Sigmoid colon (tissue), 7 donors: ENCODE measurements at places on chromosomes 3 and 15. TPM values are rescaled to one million over a fixed set of nuclear protein-coding genes. Genes with fewer than 3 reads are reported as not detected.

DNA sequence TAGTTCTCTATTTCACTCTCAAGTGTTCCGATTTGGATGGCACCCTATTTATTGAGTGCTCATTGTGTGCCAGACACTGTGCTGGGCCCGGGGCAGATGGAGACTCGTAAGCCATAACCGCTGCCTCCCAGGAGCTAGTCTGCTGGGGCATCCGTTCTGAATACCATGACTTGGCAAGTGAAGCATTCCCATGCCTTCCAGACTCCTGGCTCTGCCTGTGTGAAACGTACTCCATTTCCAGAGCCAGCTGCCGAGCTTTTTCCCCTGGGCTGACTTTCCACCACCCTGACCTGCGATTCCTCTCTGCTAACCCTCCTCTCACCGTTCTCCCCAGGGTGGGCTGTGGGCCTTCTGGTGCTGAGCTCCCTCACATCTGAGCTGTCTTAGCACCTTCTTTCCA, 303.1 kb upstream of the CTDSPL start:
- H3K4me3 ChIP-seq, result no peak overlapping the region
- peak overlapping the region; percentile 62 for H3K27ac ChIP-seq
- no peaks in the 10 kb centered on the region for H3K36me3 ChIP-seq
- DNase-seq, result no peak
- no peaks in the 10 kb centered on the region for H3K27me3 ChIP-seq
- peaks cover 22% of the 10 kb centered on the region for H3K4me1 ChIP-seq

DNA sequence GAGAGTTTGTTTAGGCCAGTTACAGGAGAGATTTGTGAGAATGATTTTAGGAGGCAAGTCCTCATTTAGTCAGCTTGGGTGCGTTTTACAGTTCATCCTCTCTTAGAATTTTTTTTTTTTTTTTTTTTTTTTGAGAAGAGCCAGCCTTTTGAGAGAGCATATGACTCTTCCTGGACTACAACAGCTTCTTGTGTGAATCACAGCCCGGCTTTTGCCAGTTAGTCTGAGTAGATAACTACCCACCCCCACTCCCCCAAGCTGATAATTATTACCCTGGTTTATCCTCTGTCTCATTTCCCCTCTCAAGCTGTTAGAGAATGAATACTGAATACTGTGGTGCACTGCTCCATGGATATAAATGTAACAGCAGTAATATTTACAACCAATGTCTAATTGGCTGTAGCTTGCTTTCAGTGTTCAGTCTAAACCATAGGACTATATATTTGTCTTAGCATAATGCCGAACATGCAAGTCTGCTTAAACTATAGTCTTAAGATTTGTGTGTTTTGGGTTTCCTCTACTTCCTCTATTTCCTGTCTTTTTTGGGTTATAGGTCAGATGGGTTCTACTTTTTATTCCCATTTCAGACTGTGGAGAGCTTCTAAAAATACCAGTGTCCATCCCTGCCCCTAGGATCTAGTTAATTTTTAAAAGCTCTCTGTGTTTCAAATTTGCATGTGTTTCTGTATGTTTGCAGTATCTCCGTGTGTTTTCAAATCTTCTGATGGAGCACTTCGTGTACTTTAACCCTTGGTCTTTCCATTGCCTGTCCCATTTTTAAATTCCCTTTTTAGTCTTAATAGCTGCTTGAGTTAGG, 8.0 kb downstream of the CHD2 start:
- H3K4me1 ChIP-seq, result no peaks in the 10 kb centered on the region
- peak overlapping the region; percentile 2 for H3K4me3 ChIP-seq
- H3K36me3 ChIP-seq, result no peaks in the 10 kb centered on the region
- no peaks in the 10 kb centered on the region for H3K27me3 ChIP-seq
- DNase-seq, result peak; percentile 87

GRCh38 chr3:8286086-8286485, 215.5 kb upstream of the LMCD1 start:
- no peaks in the 10 kb centered on the region for H3K4me1 ChIP-seq
- no peak overlapping the region for H3K27ac ChIP-seq
- no peaks in the 10 kb centered on the region for H3K27me3 ChIP-seq
- no peaks in the 10 kb centered on the region for H3K36me3 ChIP-seq
- no peak for DNase-seq
- H3K4me3 ChIP-seq, result no peak overlapping the region

GRCh38 chr15:86164232-86164898, 84.7 kb downstream of the AGBL1 start:
- DNase-seq, result peak; percentile 83
- no peak overlapping the region for H3K4me3 ChIP-seq
- no peaks in the 10 kb centered on the region for H3K27me3 ChIP-seq

DNA sequence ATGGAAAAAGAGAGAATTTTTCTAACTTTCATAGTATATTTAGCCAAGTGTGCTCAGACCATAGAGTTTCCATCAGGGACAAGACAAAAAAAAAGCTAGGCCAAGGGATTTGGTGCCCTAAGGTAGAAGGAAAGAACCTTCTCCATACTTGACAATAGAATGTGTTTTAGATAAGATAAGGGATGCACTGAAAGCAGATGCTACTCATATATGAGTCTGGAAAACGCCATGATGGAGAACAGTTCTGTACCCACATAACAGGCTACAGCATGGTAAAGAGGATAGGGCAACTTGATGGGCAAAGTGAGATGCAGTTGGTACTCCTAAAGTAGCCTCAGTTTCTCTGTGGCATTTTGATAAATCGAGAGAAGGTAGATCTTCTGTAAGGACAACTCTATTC, 216.4 kb upstream of the NECTIN3 start:
- H3K27ac ChIP-seq, result no peak overlapping the region
- no peak for DNase-seq
- H3K36me3 ChIP-seq, result no peaks in the 10 kb centered on the region
- H3K4me3 ChIP-seq, result no peak overlapping the region
- H3K4me1 ChIP-seq, result no peaks in the 10 kb centered on the region

DNA sequence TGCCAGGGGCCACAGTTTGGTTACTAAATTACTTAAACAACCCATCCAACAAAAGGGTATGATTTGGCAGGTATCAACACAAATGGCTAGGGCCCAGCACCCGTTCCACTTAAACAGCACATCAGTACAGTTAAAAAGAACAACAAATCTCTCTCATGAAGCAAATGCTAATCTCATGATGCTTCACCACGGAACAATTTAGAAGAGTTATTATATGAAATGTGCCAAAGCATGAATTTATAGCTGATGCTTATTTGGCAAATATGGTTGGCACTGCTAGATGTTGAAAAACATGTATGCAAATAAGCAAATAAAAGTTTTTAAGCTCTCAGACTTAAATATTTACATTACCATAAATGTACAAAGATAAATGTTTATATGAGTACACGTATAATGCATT, 2.3 kb downstream of the PEAK1 start:
- no peak for DNase-seq
- H3K27me3 ChIP-seq, result no peaks in the 10 kb centered on the region
- H3K4me1 ChIP-seq, result no peaks in the 10 kb centered on the region
- no peak overlapping the region for H3K4me3 ChIP-seq
- H3K27ac ChIP-seq, result peak overlapping the region; percentile 96

DNA sequence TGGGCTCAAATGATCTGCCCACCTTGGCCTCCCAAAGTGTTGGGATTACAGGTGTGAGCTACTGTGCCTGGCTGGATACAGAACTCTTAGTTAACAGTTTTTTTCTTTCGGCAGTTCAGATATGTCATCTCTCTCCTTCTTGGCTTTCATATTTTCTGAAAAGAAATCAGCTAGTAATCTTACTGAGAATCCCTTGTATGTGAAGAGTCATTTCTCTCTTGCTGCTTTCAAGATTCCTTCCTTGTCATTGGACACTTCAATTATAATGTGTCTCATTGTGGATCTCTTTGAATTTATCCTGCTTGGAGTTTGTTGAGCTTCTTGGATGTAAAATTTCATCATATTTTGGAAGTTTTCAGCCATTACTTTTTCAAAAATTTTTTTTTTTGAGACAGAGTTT, 17.0 kb downstream of the TRIM69 start:
- DNase-seq, result no peak
- no peaks in the 10 kb centered on the region for H3K27me3 ChIP-seq
- H3K4me3 ChIP-seq, result no peak overlapping the region
- H3K36me3 ChIP-seq, result no peaks in the 10 kb centered on the region
- H3K27ac ChIP-seq, result no peak overlapping the region

DNA sequence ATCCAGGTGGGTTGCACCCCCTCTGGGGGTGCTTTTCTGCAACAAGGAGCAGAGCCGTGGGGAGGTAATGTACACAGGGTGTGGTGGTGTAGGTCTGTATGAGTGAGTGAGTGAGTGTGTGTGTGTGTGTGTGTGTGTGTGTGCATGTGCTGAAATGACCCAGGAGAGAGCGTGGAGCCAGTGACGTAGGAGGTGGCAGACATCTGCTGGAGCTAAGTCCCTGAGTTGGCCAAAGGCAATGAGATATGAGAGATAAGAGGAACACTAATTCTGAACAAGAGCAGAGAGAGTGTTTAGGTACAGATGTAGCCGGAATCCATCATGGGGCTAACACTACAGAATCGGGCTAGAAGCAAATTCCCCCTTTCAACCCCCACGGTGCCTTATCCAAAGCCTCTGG, 27.6 kb downstream of the BDH1 start:
- no peaks in the 10 kb centered on the region for H3K36me3 ChIP-seq
- DNase-seq, result no peak
- H3K27ac ChIP-seq, result no peak overlapping the region
- H3K27me3 ChIP-seq, result no peaks in the 10 kb centered on the region
- H3K4me3 ChIP-seq, result no peak overlapping the region
- no peaks in the 10 kb centered on the region for H3K4me1 ChIP-seq

DNA sequence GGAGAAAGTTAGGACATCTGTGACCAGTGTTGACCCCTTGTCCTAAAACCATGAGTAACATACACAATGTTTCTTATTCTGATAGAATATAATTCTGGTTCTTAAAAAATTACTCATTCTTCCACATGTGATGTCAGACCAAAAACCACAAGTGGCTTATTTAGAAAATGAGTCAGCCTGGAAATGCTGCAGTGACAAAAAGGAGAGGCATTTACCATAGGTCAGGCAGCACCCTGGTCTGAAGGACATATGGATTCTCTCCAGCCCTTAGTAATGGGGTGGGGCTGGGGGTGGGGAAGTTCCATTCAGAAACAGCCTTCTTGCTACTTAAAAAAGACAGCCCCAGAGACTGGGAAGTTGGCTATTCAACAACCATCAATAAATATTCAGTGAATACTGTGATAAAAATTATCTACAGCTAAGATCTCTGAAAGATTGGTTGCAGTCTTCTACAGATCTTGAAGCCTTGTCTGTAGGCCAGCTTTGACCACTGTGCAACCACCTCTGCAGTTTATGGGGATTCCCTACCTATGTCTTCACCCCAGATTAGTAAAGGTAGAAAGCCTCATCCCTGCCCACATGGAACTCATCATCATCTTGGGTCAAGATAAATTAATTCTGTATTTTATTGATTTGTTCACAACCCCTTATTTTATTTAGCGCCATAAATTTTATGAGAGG, 34.9 kb upstream of the TIMP4 start:
- H3K36me3 ChIP-seq, result no peaks in the 10 kb centered on the region
- H3K27ac ChIP-seq, result peak overlapping the region; percentile 36
- no peaks in the 10 kb centered on the region for H3K27me3 ChIP-seq
- H3K4me1 ChIP-seq, result no peaks in the 10 kb centered on the region
- DNase-seq, result no peak

DNA sequence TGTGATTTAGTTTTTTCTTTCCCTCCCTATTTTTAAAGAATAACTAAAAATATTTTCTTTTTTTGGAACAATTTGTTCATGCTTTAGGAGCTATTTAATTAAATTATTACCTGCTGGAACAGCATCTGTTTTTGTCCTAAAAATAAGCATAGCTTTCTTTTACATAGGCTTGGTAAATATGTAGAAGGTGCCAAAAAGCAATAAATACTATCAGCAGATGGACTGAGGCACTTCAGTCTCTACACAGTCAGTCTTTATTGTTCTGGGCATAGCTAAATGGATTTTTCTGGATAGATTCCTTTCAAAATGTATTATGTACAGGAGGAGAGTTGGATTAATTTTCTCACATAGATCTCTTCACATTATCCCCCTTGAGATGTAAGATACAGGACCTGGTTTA, 223.5 kb downstream of the NAALADL2 start:
- no peaks in the 10 kb centered on the region for H3K27me3 ChIP-seq
- no peak overlapping the region for H3K4me3 ChIP-seq
- no peaks in the 10 kb centered on the region for H3K4me1 ChIP-seq
- no peak overlapping the region for H3K27ac ChIP-seq

GRCh38 chr3:195460091-195460713, 17.4 kb upstream of the ACAP2 start:
- no peaks in the 10 kb centered on the region for H3K4me1 ChIP-seq
- no peak overlapping the region for H3K27ac ChIP-seq
- H3K36me3 ChIP-seq, result no peaks in the 10 kb centered on the region
- H3K4me3 ChIP-seq, result no peak overlapping the region
- no peak for DNase-seq

DNA sequence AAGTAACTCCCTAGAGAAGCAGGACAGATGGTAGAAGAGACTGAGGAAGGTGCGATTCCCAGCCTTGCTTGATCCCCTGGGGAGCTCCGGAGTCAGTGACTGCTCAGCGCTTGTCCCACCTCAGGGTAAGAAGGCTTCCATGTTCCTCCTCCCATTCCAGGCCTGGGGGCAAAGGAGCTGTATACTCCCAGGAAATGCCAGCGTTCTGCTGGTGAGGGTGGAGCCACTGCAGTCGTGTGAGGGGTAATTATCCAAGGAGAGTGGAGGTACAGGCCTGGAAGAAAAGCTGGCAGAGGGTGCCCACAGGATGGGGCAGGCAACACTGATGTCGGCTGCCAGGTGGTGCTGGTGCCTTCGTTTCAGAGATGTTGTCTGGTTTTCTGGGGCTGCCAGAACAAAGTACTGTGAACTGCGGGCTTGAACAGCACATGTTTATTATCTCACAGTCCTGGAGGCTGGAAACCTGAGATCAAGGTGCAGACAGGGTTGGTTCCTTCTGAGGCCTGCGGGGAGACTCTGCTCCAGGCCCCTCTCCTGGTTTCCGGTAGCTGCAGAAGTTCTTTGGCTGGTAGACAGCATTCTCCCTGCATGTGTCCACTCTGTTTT, 12.1 kb upstream of the APBA2 start:
- H3K4me1 ChIP-seq, result no peaks in the 10 kb centered on the region
- H3K27ac ChIP-seq, result no peak overlapping the region
- DNase-seq, result no peak
- no peaks in the 10 kb centered on the region for H3K27me3 ChIP-seq

GRCh38 chr3:75985432-75985831, 200.1 kb upstream of the ZNF717 start:
- no peaks in the 10 kb centered on the region for H3K4me1 ChIP-seq
- H3K27ac ChIP-seq, result no peak overlapping the region
- DNase-seq, result no peak
- no peaks in the 10 kb centered on the region for H3K27me3 ChIP-seq

The CLCN2 gene
- 10.9 TPM for polyA plus RNA-seq

The TRH gene
- polyA plus RNA-seq, result not detected
